ENCODE measurements at places on chromosomes 16 and 17.

DNA sequence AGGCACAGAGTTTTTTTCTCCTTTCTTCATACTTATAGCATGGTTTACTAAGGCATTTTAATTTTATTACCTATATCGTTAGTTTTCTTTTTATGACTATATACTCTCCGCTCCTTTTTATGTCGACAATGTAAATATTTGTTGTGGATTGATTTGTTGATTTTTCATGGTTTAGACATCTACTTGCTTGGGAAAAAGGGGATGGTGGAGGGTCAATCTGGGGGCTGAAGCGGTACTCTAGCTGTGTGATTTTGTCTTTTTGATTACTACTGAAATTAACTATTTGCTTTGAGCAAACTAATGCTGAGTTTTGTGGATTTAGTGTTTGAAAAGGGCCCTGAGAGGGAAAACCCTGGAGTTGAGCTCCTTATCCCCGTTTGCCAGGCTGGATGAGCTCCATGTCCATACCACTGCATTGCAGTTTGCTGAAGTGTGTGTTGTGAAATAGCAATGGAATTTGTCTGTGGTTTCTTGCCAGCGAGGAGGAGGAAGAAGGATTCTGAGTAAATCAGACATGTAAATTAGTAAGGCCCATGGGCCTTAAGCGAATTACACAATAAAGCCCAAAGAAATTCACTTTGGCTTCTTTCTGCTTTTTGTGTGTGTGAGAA lies 72.0 kb downstream of the FTO start:
- DNase-seq = peak; percentile 21

DNA sequence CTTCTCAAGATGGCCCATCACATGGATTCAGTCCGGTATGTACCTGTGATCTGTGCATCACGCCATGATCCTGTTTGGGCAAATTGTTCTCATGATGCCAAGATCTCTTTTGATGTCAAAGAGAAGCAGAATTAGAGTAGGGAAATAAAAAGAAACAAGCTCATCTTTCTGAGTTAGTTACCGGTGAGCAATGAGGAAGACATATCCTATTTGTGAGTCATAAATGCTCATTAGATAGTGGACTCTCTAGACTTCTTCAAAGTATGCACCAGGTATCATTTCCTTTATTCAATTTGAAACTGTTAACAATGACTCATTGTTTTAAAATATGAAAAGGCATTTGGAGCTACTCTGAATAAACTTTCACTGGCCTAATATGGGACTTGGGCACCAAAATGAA lies 8.0 kb upstream of the KRTAP4-12 start:
- DNase-seq = no peak

GRCh38 chr17:49696233-49696761 lies 11.5 kb downstream of the SLC35B1 start:
- no peak for DNase-seq

DNA sequence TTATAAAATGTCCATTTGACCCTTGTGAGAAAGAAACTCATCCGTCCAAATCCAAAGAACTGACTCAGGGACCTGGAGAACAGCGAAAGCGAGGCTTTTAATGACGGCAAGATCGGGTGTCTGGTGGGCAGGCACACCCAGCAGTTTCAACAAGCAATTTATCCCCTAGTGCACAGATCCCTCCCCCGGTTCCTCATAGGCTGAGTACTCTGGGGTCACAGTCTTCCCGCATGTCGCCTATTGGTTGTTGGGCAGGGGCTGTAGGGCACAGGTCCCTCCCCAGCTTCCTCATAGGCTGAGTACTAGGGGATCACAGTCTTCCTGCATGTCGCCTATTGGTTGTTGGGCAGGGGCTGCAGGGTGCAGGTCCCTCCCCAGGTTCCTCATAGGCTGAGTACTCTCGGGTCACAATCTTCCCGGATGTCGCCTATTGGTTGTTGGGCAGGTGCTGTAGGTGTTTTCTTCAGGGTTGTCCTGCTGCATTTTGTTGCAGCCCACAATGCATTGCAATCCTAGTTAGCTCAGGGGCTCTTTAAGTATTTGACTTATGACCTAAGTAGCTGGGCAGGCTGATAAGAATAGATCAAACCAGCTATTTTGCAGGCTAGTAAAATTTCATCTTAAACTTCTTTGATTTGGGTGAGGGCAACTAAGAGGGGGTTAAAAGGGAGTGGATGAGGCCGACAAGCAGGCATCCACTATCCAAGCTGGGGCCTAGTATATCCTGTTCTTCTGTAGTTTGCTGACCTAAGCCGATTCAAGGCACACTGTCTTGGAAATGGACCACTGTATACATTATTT lies 3.6 kb upstream of the UTS2R start:
- no peak for DNase-seq

GRCh38 chr17:21125862-21126261 lies 902 bp upstream of the DHRS7B start:
- DNase-seq = no peak

DNA sequence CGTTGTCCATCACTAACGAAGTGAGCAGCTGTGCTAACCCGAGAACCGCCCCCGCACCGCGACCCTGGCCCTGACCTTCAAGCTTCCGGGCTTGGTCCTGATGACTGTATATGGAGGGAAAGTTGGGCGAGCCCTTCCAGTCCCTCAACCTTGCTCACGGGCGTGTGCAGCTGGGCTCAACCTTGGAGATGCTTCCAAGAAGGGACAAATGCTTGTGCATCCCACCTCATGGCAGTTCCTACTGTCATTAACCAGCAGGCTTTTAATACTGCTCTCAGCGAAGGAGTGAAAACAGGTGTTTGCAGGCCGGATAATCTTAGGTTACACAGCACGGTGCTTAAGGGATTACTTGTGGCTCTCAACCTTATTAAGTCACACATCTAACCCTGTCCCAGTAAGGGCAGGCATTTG lies 33.5 kb downstream of the SRL start:
- DNase-seq = peak; percentile 56

DNA sequence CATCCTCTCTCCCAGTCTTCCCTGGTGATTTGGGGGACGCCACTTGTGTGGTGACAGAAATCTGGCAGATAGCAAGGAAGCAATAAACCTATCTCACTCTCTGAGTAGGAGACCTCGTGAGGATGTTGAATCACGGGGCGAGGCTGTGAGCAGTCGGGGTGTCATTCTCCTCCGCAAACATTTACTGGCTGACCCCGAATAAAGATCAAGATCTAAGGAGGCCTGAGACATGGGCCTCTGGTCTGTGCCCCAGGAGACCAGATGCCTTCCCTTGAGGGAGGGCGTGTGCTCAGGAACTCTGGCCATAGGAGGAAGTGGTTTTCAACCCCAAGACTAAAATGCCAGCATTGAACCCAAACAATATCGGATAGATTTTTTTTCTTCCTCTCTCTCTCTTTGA lies 53.1 kb downstream of the FOXL1 start:
- DNase-seq = no peak

DNA sequence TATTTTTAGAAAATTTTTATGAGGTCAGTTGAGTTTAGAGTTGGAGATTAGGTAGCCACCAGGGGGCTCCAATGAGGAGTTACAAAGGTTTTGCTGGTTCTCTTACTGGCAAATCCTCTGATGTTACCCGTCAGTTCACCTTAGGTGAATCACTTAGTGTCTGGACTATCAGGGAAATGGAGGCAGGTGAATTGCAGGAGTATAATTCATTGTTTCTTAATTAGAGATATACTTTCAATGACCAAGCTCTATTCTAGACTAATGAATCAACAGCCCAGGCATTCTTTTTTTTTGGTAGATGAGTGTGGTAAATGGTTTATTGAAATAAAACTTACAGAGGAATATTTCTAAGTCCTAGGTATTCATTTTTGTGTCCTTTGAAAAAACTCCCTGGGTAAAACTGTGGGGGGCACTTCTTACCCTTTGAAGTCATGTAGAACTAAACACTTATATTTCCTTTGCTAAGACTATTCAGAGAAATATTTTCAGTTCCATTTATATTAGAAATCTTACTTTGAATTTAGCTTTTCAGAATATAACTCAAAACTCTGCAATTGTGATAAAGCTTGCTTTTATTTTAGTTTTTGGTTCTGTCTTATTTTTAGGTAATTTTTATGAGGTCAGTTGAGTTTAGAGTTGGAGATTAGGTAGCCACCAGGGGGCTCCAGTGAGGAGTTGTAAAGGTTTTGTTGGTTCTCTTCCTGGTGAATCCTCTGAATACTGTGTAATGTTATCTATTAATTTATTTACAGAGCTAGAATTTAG lies 17.7 kb downstream of the PSMD11 start:
- no peak for DNase-seq

- DNase-seq = no peak
These were observed 96.9 kb upstream of the ADAMTS18 start for GRCh38 chr16:77531752-77532151.

GRCh38 chr16:50816901-50817555 lies 75.1 kb downstream of the CYLD start:
- no peak for DNase-seq

- DNase-seq = peak; percentile 80
These were observed 2.3 kb downstream of the BAIAP2 start for GRCh38 chr17:81037026-81037797.

DNA sequence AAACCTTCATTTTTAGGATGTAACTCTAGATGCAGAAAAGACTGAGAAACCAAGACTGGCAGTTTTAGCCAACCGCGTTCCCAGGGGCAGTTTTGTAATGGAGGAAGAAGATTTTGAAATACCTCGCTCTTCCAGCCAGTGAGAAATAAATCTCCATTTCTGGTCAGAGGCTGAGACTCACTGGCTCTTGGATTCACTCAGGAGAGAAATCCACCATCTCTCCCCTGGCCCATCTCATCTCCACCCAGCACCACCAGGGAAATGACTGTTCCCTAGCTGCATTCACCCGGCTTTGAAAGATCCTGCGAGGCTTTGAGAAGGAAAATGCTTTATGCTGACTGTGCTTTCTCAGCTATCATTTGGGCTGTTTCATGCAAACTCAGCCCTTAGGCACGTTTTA lies 185.2 kb downstream of the SOX9 start:
- peak; percentile 33 for DNase-seq

GRCh38 chr17:58323366-58324055 lies 5.1 kb downstream of the TSPOAP1 start:
- no peak for DNase-seq

- DNase-seq = no peak
These were observed 112.2 kb upstream of the LHX1 start for GRCh38 chr17:36825113-36825512.

- no peak for DNase-seq
These were observed 39.0 kb upstream of the SEC14L1 start for GRCh38 chr17:77101521-77102410.

- DNase-seq = no peak
These were observed 5.0 kb downstream of the PRSS27 start for GRCh38 chr16:2715064-2715463.

GRCh38 chr16:46782320-46782719 lies 34.2 kb upstream of the MYLK3 start:
- no peak for DNase-seq

DNA sequence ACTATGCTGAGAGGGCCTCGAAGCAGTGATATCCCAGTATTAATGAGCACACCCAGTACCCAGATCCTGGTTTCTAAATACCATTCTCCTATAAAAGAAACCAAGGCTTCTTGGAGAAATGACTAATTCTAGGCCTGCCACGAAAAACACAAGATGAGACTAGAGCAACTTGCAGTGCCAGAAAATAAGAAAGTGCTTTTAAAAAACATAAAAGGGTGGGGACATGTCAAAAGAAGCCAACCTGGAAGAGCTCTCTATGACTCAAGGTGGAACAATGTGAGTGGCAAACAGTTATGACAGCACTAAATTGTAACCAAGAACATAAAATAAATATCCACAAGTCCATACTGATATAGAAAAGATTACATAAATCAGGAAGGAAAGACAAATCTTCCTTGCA lies 153.2 kb upstream of the KCNJ18 start:
- no peak for DNase-seq

GRCh38 chr16:57987441-57988177 lies 12.9 kb downstream of the ZNF319 start:
- DNase-seq = no peak

DNA sequence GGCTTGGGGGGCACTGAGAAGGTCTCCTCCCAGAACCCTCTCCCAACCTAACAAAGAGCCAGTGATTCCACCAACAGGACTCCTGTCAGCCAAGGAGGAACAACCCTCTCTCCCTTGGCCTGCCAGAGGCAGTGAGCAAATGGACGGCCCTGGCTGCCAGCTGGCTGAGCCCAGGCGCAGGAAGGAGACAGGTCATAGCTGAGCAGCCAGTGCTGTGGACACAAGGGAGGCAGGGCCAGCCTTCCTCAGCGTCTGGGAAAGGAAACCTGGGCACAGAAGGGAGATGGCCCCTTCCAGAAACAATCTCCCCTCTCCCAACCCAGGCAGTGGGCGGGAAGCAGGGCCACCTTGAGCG lies 2.1 kb downstream of the MPO start:
- peak; percentile 39 for DNase-seq

DNA sequence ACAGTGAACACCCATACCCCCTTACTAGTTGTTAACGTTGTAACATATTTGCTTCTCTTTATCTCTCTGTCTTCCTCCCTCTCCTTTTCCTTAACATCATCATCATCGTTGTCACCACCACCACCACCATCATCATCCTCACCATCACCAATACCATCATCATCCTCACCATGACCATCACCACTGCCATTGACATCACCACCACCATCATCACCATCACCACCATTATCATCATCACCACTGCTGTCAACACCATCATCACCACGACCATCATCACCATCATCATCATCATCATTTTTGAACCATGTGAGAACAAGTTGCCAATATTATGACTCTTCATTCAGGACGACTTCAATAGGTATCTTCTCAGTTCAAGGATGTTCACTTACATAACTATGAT lies 35.5 kb downstream of the SHISA6 start:
- no peak for DNase-seq

GRCh38 chr17:29347831-29348629 lies 42.1 kb upstream of the TAOK1 start:
- DNase-seq = no peak

- DNase-seq = no peak
These were observed 57.3 kb downstream of the ZFPM1 start for GRCh38 chr16:88510091-88510994.

- peak; percentile 95 for DNase-seq
These were observed 15.9 kb upstream of the ERN1 start for GRCh38 chr17:64145751-64146417.

DNA sequence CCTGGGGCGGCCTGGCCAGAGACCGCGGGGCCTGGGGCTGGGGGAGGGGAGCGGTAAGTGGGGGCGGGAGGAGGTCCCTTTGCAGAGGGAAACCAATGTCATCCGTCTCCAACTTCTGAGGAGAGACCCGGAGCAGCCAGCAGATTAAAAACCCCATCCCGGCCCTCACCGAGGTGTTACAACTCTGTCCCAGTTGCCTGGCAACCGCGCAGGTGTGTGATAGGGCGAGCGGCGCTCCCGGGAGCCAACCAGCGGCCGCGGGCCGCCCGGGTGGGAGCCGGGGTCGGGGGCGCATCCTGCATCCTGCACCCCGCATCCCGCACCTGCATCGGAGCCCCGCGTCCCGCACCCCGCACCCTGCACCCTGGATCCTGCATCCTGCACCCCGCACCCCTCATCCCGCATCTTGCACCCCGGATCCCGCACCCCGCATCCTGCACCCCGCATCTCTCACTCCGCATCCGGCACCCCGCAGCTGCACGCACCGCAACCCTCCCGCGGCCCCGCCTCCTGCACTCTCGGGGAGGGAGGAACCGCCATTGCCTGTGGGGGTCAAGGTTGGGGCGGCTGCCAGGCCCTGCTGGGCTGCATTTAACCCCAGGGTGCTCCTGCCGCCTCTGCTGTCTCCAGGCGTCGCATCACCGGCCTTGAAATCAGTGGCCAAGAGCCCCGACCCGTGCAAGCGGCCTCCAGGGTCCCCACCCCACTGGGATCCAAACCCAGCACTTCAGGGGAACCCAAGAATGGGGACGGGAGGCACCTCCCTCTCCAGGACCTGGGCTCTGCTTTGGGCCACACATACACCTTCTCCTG lies 47.3 kb downstream of the RTN4RL1 start:
- no peak for DNase-seq

GRCh38 chr16:58378401-58378800 lies 13.9 kb upstream of the GINS3 start:
- no peak for DNase-seq

All from left ventricle myocardium inferior (tissue), 1 donor.